Mesothelial cell of epicardium (in vitro differentiated cells): ENCODE measurements at places on chromosomes 5 and 9.
A peak's percentile ranks its signal among the peaks of the same experiment; 100 is the strongest.

DNA sequence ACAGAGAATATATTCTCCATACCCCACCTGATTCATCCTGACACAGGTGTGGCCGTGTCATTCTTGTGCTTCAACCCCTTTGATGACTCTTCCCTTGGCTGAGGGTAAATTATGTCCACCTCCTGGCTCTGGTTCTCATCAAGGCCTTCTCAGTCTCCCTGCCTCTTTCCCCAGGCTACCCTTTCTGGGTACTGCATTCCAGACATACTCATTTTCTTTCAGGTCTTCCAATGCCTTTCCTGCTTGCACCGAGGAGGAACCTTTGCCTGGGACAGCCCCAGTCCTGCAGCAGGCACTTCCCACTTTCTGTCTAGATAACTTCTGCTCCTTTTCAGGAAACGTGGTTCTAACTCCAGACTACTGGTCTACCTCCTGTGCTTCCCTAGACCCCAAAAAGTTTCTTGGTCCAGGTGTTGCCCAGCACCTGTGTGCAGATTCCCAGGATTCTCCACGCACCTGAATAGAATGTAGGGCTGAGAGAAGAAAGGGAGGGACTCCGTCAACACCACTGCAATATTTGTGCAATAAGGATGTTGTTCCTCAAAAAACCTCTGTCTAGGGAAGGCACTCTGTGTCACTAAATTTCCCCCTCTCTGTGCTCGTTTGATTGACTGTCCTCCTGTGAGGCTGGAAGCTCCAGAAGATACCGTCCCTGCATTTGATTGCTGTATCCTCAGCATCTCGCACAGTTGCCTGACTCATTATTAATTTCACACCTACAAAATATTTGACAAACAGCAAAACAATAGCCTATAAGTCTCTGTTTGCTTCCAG lies 255.4 kb upstream of the NFIL3 start:
- no peak for DNase-seq

DNA sequence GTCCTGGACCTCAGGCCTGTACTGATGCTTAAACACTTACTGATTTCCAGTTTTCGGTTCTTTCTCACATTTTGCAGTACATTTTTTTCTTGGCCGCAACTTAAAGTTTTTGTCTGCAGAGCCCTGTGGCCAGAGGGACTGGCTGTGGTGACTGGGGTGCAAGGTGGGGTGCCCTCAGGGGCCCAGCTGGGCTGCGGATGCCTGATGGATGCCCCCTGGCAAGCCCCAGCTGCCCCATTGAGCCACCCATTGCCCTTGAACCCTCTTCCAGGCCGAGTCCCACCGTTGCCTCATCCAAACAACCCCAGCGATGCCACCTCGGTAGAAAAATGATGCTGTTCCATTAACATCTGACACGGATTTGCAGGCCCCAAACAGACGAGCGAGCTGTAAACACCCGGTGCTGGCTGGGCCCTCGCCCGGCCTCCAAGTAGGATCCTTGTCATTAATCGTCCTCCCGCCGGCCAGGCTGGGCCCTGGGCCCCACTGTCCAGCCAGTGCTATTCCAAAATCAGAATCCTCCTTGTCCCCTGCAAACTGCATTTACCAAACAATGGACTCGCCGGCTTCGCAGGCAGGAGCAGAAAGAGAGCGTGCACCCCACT lies 107.9 kb downstream of the PHF2 start:
- peak; percentile 31 for DNase-seq

GRCh38 chr5:61363401-61364114 lies 31.5 kb downstream of the ZSWIM6 start:
- DNase-seq, result no peak

DNA sequence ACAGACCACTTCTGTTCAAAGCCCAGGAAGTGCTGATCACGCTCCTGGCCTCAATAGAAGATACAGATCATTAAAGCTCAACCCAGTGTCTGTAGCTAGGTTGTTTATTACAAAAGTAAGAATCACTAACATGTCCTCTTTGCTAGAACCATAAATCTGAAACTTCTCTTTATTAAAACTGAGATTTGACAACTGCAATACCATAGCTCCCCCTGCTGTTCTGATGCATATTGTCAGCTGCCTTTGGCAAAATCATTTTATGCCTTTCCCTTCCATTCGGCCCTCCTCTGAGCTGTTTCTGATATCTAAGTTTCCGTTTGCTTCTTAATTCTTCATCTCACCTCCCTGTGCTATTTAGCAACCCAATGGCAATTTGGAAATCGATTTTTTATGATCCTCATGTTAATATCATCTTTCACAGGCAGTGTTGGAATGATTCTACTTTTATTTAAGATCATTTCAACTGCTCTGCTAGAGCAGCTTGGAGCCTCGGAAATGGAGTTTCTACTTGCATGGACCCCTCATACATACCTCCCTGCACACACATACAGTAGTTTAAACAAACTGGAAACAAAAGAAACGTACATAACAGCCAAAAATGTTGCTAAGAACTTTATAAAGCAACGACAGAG lies 998.8 kb downstream of the MAT2B start:
- no peak for DNase-seq

- no peak for DNase-seq
Measured at GRCh38 chr5:58770136-58770535, 187.3 kb downstream of the RAB3C start.

DNA sequence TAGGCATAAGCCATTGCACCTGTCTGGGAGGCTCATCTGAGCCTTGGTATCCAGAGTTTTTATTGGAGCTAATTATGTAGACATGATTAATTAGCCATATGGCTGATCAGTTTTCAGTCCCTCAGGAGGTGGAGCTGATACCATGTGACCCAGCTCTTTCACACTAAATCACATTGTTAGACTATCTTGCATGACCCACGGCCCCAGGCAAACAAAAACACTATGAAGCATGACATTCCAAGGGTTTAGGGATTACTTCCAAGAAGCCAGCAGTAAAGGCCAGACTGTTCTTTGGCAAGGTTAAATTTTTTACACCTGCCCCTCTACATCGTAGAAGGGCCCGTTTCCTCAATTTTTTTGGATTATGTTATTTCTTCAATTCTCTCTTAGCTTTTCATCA lies 5.0 kb upstream of the C5orf24 start:
- DNase-seq, result no peak

GRCh38 chr5:123182072-123182471 lies 93.0 kb downstream of the PRDM6 start:
- no peak for DNase-seq
